RWPE1 (cell line): ENCODE measurements at places on chromosomes 3 and 15.

DNA sequence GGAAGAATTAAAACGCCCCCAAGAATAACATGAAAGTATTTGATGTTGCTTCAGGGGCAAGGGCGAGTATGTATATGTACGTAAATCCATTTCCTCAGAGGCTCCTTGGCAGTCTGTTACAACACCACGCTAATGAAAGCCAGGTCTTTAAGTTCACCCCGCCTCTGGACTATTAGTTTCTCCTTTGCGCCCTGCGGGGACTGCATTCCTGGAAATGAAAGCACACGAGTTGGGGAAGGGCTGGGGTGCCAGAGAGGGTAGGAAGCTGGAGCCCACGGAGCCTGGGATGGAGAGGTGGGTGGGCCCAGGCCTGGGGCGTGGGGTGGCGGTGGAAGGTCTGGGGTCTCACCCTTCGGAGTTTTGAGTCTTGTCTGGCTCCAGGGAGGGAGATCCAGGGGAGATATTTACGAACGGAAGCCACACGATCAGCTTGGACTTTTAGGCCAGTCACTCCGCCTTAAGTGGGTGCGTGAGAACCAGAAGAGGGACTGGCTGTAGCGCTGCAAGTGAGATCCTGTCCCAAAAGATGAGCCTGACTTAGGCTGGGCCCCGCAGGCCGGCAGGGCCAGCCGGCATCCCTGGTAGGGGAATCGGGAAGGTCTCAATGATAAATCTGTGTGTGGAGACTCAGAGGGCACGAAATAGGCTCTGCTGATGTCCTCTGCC is 1.6 kb upstream of the PLCL2 start:
- DNase-seq, result no peak

DNA sequence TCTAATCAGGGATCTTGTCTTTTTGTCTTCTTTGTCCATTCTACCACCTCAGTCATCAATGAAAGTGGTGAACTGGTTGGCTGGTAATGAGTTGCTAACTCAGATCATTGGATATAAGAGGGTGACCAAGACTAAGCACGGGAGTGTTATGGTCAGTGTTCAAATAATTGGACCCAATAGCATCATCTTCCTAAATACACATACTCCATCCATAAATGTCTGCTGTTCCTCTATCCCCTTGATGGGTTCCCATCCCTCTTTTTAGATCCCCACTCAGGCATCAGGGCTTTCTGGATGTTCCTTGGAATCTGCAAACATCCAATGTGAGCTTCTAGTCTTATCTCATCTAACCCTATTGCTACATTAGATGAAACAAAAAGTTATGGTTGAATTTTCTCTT is 3.5 kb downstream of the SEMA5B start:
- DNase-seq, result no peak

- DNase-seq, result no peak
Observed at GRCh38 chr3:59408047-59408624, 358.3 kb upstream of the CFAP20DC start.

DNA sequence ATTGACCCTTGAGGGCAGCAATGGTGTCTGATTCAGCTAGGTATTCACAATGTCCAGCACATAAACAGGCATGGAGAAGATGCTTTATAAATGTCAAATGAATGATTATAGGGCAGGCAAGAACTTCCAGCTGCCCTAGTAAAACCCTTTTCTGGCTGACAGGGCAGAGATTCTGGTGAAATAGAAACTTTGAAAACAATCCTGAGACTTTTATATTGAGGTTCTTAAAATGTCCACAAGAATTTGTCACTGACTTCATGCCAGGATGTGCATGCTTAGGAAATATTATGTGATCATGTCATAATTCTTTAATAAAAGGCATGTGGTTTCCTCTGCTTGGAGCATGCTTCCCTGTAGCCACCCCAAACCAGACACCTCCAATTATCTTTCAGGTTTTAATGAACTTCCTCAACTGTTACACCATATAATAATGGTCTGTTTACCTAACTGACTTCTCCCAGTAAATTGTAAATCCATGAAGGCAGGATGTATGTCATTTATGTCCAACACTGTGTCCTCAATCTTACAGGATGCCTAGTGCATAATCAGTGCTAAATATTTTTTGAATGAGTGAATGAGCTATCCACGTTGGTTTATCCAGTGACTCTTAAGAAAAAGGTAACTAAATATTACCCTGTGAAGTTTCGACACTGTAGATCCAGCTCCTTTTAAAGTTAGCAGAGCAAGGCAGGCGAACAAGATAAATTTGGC is 43.4 kb upstream of the CLRN1 start:
- DNase-seq, result no peak

DNA sequence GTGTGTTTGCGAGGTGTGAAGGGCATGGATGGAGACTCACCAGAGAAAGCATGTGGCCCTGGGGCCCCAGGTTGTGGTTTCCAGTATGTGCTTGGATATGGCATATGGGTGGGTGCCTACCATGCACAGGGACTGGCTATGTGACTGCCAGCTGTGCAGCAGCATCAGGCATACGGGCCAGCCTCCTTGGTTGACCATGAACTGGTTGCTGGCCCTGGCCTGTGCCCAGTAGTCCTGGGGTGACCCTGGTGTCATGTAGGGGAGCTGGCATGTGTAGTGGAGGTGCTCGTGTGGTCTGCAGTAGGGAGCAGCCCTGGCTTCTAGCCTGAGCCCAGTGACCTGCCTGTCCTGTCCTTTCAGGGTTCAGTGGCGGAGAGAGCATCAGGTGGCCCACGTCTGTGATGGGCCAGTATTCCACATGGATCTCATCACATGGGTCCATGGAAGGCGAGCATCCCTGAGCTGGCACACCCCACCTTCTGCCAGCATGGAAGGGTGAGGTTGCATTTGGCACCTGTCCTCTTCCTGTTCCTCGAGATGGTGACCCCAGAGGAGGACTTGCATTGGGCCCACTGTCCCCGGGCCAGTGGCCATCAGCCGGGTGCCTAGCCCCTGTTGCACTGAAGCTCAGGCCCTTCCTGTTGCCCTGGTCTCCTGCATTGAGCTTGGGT is 228.9 kb downstream of the SNRPN start:
- DNase-seq, result no peak

DNA sequence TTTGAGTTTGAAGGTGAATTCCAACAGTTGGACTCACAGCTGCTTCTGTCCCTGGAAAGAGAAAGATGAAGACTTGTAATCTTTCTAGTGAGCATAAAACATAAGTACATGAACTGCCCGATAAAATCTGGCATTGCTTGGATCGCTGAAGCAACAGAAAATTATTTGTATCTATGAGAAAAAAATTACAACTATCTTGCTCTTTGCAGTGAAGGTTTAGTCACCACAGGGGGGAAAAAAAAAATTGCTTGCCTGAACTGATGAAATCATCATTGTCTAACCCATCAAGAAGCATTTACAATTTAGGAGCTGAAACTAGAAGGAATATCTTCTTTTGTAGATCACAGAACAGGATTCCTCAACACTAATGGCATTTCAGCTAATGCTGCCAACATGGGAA is 20.0 kb downstream of the TMEM207 start:
- no peak for DNase-seq

GRCh38 chr3:8931342-8931741 is 31.9 kb downstream of the RAD18 start:
- no peak for DNase-seq

DNA sequence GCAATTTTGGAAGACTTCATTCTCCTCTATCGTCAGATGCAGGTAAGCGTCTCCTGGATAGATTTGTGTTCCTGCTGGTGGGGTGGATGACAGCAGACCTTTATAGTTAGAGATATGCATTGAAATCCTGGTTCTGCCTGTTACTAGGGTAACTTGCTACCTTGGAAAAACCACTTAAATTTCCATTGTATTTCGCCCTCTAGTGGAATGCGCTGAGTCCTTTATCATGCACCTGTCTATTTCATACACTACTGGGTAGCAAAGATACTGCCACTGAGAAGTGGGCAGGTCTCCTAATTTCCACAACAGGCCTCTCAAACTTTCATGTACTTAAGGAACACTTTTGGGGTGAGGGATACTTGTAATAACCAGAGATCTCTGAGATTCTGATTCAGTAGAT is 209.5 kb upstream of the SUCLG2 start:
- DNase-seq, result no peak

GRCh38 chr15:101599091-101599490 is 53.1 kb downstream of the TM2D3 start:
- no peak for DNase-seq

DNA sequence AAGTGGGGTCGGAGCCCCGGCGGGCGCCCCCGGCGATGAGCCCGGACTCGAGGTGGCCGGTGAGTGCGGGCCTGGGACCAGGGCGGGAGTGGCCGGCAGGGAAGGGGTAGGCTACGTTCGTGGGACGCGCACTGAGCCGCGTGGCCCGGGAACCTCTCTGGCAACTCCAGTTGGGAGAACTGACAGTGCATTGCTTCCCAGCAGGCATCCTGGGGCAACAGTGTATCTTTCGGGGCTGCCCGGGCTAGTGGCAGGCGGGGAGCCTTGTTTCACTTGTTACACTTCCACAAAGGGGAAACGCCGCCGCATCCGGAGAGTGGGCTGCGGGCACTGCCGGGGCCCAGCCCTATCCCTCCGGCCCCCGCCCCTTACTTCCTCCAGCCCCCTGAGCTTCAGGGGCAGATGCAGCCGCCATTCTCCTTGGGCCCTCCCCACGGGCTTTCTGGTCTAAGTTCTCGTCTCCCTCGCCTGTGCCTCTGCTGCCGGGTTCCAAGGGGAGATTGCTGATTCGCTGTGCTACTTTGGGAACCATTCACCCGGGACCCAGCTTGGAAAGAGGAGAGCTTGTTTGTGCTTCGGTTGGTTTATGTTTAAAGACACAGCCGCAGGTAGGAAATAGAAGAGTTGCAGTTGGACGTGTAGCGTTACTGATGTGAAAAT is 675 bp downstream of the BRPF1 start:
- DNase-seq, result peak; percentile 20

GRCh38 chr3:46269556-46269955 is 27.3 kb downstream of the CCR3 start:
- DNase-seq, result no peak

DNA sequence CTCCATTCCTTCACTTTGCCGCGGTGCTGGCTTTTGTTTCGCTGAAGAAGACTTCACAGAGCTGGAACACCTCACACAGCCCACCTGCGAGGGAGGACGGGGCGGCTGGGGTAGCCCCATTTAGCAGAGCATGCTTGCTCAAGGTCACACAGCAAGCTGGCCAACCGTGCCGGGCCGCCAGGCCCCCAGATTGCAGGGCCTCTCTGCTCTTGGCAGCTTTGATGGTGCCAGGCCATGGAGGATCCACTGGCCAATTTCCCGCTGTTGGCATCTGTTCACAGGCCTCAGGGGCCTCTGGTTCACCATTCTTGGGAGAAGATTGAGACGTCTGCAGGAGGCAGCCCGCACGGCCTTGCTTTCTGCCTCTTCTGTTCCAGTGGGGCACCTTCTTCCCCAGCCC is 77.9 kb upstream of the LINGO1 start:
- no peak for DNase-seq

GRCh38 chr3:88775026-88775690 is 332.3 kb upstream of the EPHA3 start:
- DNase-seq, result no peak

DNA sequence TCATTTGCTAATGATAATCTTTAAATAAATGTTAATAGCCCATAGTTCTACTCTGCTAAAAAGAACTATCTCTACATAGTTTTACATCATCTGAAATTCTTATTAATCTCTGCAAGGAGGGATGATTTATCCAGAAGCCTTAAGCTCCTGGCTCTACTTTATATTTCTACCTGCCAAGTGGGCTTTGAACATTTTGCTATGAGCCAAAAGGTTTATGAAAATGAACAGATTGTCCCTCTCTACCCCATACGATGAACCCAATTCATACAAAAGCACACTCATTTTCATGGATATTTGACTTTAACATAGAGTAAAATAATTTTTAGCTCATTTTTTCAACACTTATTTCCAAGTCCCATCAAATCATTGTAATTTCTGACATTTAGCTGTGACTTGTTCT is 611.0 kb downstream of the NSUN3 start:
- DNase-seq, result no peak
